ENCODE measurements at places on chromosomes 2 and 18.

DNA sequence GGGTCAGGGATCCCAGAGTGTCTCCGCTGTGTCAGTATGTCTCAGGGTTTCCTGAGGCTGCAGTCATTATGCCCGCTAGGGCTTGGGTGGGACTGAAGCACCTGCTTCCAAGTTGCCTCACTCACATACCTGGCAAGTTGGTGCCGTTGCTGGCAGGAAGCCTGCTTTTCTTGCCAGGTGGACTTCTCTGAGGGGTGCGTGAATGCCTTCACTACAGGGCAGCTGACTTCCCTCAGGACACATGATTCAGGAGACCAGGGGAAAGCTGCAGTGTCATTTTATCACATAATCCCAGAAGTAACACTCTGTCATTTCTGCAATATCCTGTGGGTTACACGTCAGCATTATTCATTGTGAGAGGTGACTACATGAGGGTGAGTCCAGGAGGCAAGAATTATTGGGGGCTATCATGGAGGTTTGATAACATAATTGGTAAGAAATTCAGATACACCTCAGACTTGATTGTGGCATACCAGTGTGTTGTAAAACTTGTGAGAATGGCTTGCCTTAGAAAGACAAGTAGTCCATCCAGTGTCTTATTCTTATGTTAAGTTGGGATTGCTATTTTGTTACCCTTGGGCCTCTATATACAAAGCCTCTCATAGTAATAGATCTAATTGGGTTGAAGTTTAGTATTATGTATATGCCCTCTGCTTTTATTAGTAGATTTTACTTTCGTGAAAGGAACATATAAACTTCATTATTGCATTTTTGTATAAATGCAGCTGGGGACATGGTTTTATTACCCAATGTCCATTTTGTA is 44.1 kb downstream of the NEDD4L start:
- peak; percentile 48 for DNase-seq

DNA sequence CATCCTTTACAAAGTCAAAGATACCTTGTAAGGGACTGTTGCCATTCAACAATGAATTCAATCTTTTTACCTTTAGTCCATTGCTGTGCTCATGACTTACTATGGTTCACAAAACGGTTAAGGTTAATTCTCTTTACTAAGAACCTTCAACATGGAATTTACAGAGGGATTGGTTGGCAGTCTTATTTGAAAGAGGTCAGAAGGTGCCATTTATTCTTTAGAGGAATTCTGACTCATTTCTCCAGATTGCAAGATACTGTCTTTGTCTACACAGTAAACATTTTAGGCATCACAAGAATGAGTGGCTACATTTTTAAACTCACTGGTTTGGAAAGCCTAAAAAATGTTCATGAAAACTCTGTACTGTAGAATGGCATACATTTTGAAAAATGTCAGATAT is 17.4 kb downstream of the KCNH7 start:
- no peak for DNase-seq

DNA sequence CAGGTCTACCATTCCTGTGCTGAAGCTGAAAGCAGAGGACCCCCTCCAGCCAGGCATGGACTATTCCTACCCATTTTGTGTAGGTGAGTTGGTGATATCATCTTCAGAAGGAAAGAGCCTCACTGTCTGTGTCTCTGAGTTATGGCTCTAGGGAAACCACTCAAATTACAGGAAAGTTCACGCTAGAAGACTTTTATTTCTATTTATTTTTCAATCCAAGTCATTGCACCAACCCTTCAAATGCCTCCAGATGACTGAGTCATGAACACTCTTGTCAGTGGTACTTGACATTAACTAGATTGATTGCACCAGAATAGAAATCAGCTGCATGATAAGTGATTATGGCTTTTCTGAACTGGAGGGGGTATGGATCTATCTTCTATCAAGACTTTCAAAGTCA is 338.4 kb downstream of the MBD2 start:
- DNase-seq: no peak

DNA sequence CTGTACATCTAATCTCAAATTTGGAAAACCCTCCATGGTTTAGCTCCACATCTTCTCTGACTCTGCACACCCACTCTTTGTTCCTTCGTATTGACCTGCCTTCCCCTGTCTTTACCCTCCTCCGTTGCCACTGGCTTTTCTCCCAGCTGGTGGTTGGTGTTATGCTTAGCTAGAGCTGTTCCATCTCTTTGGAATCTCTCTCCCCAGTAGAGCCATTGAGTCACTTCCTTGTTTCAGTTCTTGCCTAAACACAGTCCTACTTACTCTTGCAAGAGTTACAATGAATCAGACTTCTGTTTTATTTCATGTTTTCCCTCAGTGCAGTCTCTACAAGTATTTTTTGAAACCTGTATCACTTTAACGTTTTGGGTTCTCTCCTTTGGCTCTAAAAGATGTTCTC is 263.9 kb downstream of the LTBP1 start:
- no peak for DNase-seq

DNA sequence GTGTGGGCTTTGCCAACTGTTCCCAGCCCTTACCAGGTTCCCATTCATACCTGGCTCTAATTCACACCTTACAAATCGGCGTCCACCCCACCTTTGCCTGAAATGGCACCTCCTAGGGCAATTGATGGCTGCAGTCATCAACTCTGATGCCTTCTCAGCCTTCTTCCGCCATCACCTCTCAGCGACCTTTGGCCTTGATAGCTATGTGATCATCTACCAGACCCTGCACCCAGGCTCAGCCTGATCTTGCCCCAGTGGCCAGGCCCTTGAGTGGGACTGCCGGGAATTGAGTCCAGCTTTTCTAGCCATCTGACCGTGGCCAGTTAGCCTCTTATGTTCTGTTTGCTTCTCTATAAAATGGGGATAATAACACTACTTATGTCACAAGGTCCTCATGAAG is 32.5 kb downstream of the PSD4 start:
- no peak for DNase-seq

GRCh38 chr18:35387152-35387571 is 10.0 kb upstream of the ZNF396 start:
- no peak for DNase-seq

DNA sequence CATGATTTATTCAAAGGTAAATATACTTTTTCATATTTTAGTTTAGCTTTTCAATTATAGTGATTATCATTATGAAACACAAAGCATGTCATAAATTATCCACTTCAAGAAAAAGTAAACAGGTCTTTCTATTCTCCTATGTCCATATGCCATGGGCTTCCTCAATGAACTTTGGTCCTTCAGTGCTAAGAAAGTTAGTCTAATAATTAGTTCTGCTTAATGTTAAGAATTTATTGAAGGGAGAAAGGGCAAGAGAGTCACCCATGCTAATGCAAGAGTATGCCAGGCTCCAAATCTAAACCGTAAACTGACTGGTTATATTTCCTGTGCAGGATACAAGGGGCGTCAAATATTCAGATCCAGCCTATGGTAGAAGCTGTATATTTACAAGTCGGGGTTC is 96.2 kb downstream of the GORASP2 start:
- DNase-seq: no peak

DNA sequence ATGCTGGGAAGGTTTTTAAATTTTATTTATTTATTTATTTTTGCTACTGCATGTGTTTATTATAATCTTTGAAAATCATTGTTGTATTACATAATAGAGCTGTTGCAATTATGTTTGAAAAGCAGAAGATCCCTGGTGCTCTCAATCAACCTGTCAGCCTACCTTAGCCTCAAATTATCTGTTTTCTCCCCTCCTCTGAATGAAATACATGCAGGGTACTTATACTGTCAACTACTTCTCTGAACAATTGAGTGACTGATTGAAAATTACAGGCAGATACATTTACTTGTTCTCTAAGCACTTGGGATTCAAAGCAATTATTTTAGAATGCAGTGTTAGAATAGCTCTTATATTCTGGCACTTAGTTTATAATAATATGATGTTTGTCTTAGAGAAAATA is 8.1 kb downstream of the KYNU start:
- no peak for DNase-seq

- DNase-seq: no peak
Observed at GRCh38 chr2:151730262-151730975, 3.9 kb downstream of the NEB start.

DNA sequence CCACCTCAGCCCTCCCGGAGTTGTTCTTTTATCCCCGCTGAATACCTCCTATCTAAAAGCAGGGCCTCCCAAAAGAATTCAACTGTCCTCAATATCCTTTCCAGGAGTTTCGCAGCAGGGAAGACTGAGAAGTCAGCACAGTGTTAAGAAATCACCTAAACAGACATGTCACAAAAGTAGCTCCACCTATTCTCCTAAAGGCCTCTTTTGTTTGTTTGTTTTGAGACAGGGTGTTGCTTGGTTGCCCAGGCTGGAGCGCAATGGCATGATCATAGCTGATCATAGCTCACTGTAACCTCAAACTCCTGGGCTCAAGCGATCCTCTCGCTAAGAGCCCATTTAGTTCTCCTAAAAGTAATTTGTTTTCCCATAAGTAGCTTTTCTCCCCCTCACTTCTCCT is 53.8 kb downstream of the TEX44 start:
- no peak for DNase-seq

GRCh38 chr2:240795916-240796510 is 24.0 kb downstream of the KIF1A start:
- no peak for DNase-seq

GRCh38 chr18:50284255-50284885 is 3.0 kb upstream of the MBD1 start:
- DNase-seq: no peak

GRCh38 chr2:43047187-43047780 is 179.1 kb downstream of the ZFP36L2 start:
- no peak for DNase-seq

- no peak for DNase-seq
Observed at GRCh38 chr2:27379836-27380625, 503 bp downstream of the ZNF513 start.

GRCh38 chr2:231615058-231615671 is 22.5 kb downstream of the TEX44 start:
- no peak for DNase-seq

DNA sequence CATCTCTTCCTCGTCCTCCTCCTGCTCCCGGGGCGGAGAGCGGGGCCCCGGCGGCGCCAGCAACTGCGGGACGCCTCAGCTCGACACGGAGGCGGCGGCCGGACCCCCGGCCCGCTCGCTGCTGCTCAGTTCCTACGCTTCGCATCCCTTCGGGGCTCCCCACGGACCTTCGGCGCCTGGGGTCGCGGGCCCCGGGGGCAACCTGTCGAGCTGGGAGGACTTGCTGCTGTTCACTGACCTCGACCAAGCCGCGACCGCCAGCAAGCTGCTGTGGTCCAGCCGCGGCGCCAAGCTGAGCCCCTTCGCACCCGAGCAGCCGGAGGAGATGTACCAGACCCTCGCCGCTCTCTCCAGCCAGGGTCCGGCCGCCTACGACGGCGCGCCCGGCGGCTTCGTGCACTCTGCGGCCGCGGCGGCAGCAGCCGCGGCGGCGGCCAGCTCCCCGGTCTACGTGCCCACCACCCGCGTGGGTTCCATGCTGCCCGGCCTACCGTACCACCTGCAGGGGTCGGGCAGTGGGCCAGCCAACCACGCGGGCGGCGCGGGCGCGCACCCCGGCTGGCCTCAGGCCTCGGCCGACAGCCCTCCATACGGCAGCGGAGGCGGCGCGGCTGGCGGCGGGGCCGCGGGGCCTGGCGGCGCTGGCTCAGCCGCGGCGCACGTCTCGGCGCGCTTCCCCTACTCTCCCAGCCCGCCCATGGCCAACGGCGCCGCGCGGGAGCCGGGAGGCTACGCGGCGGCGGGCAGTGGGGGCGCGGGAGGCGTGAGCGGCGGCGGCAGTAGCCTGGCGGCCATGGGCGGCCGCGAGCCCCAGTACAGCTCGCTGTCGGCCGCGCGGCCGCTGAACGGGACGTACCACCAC is 2.1 kb downstream of the GATA6 start:
- DNase-seq: no peak

GRCh38 chr2:119730671-119731177 is 29.0 kb upstream of the PTPN4 start:
- DNase-seq: no peak

- no peak for DNase-seq
Observed at GRCh38 chr2:202064881-202065230, 8.2 kb upstream of the KIAA2012 start.

GRCh38 chr18:48902023-48902855 is 48.5 kb downstream of the SMAD7 start:
- no peak for DNase-seq

DNA sequence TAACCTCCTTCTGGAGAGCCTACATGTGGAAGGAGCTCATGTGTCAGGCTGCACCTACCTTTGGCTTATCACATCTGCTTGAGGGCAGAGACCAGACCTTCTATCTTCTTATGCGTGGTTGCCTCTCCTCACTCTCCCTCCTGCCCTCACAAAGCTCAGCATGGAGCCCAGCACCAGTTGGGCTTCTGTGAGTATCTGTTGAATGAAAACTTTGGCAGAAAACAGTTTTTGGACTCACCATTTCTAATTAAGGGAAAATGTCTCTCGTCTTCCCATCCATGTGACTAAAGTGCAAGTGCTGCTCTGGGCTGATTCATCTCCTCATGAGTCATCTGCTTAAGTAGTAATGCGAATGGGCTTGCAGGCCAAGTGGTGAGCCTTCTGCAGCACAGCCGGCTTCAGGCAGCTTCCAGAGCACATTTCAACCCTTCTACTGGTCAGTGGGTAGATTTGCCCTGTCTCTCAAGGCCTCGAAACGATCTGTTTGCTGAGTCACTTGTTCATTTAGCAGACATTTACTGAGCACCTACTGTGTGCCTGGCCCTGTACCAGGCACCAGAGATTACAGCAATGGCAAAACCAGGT is 102.6 kb downstream of the VSNL1 start:
- no peak for DNase-seq

- peak; percentile 60 for DNase-seq
Observed at GRCh38 chr2:132547090-132547687, 122.8 kb downstream of the LYPD1 start.

DNA sequence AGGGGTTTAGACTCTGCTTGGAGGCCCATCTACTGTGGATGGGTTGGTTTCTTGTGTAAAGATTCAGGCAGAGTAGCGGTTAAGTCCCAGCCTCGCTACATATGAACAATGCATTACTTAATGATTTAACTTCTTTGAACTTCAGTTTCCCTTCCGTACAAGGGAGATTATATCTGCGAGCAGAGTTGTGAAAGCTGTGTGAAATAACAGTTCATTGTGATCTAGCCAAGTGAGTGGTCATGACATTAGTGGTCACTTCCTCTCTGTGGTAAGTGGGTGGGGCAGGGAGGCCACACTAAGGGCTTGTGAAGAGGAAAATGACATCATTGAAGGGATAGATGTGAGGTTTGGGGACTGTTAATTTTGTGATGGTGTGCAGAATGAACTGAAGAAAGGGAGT is 14.1 kb upstream of the MEX3C start:
- peak; percentile 42 for DNase-seq

DNA sequence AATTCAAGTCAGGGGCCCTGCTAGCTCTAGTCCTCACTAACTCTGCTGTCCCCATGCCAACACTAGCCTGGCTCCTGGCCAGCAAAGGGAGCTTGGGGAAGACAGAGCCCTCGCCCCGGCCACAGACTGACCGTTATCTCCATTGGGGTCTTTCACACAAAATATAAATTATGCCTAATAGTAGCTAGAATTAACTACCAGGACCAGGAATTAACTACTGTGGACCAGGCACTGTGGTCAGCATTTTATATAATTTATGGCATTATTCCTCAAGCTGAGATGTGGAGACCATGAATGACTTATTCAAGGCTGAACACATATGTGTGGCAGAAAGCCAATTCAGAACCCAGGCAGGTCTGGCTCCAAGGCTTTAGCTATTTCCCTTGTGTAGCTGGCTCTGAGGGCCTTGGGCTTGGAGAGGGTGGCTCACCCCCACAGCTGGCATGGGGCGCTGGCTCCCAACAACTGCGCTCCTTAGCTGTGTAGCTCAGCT is 49.2 kb downstream of the CELF4 start:
- no peak for DNase-seq

GRCh38 chr2:14123436-14124103 is 508.9 kb upstream of the LRATD1 start:
- no peak for DNase-seq

Data from stimulated activated effector memory CD8-positive, alpha-beta T cell treated with anti-CD3 and anti-CD28 coated beads, Interleukin-12 subunit alpha, Interleukin-12 subunit beta, amount 100 ng/mL, for 72 hours (primary cell).